Stimulated activated CD8-positive, alpha-beta memory T cell treated with anti-CD3 and anti-CD28 coated beads, Interleukin-4, amount 100 ng/mL, for 4 hours (primary cell): ENCODE measurements at places on chromosomes 1 and 21.
A peak's percentile ranks its signal among the peaks of the same experiment; 100 is the strongest.

GRCh38 chr1:86551305-86551704, 4.4 kb downstream of the CLCA4 start:
- no peak for DNase-seq

GRCh38 chr1:12472798-12473551, 145.0 kb downstream of the DHRS3 start:
- DNase-seq: peak; percentile 71

GRCh38 chr1:47751996-47752451, 245.2 kb downstream of the TRABD2B start:
- DNase-seq: no peak

DNA sequence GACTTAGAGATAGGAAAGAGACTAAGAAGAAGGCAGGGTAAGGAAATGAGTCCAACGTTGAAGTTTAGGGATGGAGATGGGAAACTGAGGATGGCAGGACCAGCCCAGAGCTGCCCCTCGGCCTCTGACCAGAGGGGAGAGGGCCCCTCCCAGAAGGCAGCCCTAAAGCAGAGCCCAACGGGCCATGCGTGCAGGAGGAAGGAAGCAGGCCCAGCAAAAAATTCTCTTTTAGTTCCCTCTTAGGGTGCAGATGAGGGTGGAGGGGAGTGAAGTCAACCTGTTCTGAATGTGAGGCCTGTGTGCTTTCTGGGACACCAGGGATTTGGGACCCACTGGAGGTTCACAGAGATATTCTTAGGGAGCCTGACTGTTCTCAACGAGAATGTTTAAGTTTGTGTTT, 225.4 kb downstream of the RHOU start:
- DNase-seq: no peak

DNA sequence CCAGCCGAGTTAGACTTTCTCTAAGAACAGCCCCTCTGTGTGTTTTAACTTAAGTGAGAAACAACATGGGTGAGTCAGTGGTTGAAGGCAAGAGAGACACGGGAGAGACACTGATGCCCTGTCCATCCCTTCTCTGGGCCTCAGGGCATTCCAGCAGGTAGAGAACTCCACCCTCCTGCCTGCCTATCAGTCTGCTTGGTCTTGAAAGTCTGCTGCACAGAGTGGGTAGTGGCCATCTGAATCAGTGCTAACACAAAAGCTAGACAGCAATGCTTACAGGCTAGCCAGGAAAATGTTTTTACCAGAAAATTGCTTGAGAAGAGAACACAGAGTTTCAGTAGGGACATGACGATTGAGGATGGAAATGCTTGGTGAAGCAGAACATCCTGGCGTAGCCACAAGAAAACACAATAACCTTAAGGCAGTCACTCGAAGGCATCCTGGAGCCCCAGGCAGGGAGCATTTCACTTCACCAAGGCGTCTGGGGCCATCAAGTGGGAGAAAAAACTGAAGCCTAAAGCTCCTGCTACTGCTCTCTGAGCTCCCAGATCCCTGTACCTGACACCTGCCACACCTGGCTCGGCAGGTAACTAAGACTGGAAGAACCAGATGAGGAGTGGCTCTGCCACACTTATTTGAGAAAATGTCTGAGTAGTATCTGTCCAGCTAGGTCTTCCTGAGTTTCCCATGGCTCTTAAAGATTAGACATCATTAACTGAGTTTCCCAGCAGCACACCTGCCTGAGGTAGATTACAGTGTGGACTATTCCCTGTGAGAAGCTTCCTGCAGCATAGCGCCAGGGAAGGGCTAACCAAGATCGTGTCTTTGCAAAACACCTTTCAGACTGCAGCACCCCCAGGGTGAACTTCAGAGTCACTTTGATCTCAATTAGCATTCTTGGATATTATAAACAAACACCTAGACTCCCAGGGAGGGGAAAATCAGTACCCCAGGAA, 18.1 kb upstream of the LBR start:
- no peak for DNase-seq

GRCh38 chr21:45747802-45748445, 104.4 kb downstream of the PCBP3 start:
- no peak for DNase-seq

DNA sequence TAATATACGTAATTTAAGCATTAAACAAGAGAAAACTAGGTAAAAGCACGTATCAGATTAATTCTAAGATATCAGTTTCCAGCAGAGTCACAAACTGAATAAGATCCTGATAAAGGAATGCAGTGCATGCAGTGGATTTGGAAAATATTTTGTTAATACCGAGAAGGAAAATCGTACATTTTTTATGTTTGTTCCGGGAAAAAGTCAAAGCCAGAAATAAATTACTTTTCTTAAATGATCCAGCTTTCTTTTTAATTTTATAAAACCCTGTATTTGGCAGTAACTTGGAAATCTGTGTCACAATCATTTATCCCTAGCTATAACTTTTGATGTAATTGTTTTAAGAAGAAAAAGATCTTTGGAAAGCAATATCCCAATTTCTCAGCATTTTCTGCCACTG, 955 bp downstream of the PALMD start:
- no peak for DNase-seq

DNA sequence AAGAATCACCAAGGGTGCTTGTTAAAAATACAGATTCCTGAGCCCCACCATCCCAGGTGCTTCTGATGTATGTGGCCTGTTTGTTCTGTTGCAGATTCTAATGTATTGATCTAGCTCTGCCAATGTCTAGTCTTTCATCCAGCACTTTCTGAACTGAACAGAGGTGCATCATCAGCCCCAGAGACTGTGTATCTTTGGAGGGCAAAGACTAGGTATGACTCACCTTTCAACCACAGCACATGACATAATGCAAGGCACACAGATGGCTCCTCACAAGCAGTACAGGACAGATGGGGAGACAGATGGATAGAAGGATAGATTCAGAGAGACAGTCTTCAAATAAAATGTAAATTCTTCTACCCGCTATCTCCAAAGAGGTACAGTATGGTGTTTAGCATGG, 32.3 kb downstream of the CD58 start:
- DNase-seq: no peak

DNA sequence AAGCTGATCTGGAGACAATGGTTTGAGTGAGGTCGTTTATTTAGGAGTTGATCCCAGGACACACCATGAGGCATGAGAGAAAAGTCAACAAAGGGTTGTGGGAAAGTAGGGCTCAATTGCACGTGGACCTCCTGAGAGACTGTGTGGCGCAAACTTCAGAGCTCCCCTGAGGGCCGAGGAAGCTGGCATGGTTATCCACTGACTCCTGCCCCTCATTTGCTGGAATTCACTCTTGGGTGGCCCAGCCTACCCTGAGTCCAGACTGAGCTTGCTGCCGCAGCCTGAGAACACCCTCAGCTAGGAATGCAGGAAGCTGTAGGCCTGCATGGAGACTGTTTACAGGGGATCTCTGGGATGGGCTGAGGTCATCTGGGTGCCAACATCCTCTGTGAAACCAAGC, 301.0 kb downstream of the RWDD3 start:
- DNase-seq: no peak

DNA sequence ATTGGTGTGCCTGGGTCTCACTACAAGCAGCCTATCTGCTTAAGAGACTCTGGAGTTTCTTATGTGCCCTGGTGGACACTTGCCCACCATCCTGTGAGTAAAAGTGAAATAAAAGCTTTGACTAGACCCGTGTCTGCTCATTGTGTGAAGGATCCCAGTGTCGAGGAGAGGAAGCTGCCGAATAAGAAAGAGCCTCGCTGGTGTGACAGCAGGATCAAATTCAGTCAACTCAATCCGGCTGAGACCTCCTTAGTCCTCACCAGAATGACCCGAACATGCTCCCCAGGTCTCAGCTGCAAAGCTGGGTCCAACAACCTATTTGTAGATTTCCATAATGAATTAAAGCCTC, 14.8 kb downstream of the CD2 start:
- DNase-seq: no peak
